ENCODE measurements at places on chromosomes 1 and 21.

DNA sequence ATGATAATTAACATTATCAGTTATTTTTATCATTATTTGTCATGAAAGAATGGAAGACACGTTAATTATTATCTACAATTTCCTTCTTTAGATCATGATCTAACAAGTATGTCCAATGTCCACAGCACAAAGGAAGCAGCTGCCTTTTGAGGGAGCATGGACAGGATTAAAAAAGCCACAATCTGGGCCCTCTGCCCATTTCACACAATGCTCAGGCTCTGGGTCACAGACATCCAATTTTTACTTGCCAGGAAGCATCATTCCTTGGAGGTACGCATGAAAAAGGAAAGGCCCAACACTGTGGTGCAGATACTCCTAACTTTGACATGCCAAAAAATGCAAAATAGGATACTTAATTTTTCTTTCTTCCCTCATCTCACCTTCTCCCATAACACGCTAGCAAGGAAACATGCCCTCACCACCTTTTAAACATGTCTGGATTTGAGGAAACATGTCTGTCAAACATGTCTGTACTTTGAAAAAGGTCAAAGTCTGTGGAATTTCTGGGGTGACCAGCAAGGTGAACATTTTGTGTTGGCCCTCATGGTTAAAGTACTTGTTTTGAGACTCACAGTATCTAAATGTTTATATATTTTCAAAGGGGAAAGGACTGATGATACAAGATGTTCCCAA is 40.0 kb downstream of the GADD45A start:
- peak; percentile 63 for DNase-seq

DNA sequence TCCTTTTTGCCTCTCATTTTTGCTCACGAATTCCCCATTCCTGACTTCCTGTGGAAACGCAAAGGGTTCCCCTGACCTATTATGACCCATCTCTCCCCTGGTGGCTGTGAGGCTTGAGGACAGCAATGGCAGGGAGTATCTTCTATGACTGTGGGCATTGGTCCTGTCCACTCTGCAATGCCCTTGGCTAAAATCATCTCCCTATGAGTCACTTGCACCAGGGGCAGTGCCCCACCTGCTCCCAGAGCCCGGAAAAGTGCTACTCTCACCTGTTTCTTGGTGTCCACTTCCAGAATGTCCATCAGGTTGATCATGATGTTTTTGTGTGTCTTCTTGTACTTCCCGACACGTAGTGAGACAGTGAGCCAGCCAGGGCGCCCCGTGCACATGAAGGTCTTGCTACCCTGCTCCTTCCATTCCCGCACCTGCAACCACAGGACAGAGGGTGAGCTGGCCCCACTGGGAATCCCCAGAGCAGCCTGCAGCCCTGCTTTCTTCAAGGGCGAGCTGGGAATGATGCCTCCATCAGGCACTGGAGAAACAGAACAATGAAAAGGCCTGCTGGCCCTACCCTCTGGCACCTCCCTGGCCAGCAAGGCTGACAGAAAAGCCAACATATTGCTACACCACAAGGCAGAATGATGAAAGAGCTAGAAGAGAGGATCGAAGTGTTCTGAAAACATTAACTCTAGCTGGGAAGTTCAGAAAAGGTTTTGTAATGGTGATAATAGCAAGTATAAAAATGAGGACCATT is 3.5 kb downstream of the DHCR24 start:
- no peak for DNase-seq

DNA sequence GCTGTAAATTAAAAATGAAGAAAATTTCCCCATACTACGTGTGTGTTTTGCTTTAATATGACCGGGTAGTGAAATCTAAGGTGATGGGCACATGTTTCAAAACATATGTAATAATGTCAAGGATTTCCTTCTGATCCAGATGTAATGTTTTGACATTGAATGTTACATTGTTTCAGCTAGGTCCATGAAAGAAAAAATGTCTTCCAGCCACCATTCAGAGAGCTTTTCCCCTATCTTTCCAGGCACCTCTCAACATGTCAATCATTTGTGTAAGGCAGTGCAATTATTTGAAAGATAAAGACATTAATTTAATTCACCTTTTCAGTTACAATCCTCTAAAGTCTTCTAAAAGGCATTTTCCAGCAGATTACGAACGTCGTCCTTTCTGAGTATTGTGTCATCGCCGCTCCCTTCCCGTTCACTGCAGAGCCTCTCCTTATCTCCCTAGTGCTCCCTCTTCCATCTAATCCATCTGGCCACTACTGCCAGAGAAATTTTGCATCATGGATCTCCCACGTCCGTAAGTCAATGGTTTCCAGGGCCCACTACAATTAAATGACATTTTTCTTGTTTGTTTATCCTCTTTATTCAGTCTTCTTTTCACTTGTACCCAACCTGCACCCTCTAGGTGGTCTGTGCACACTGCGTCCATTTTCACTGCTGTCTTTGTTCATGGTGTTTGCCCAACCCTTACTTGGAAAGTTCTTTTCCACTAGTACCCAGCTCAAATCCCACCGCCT is 1.3 kb upstream of the VAMP3 start:
- DNase-seq, result no peak

DNA sequence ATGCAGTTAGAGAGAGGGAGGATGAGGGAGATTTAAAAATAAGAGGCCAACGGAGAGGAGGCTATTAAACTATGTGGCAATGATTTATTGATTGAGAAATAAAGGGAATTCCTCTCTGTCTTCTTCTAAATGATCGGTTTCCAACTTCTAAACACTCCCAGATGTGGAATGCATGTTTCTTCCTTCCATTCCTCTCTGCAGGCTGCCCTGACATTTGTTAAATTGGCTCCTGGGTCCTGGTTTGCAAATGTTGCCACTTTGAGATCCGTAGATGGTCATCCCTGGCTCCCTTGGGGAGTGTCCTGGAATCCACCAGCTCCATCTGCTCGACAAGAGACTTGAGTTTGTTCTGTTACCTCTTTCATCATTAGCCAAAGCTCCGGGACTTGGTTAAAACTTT is 10.3 kb upstream of the C1orf198 start:
- no peak for DNase-seq

- no peak for DNase-seq
Measured at GRCh38 chr1:41738475-41738874, 180.2 kb downstream of the HIVEP3 start.

- peak; percentile 40 for DNase-seq
Measured at GRCh38 chr1:91997607-91998195, 32.1 kb upstream of the EPHX4 start.

- DNase-seq, result no peak
Measured at GRCh38 chr1:40384413-40384762, 10.9 kb downstream of the SMAP2 start.

DNA sequence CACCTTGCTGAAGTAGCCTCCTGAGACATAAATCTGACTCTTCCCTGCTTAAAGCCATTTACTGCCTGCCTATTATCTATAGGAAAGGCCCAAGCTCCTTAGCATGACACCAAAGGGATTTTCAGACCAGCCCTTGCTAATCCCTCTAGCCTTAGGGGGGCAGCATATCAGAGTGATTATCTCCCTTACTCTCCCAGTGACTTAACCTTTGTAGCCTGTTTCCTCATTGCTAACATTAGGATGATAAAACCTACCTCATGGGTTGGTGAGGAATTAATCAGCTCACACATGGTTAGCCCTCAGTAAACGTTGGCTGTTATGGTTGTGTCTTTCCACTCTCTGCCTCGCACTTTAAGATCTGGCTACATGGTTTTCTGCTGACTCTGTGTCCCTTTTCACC is 70.1 kb downstream of the ROR1 start:
- no peak for DNase-seq

- DNase-seq, result peak; percentile 64
Measured at GRCh38 chr1:52296345-52296744, 69.7 kb downstream of the CC2D1B start.

DNA sequence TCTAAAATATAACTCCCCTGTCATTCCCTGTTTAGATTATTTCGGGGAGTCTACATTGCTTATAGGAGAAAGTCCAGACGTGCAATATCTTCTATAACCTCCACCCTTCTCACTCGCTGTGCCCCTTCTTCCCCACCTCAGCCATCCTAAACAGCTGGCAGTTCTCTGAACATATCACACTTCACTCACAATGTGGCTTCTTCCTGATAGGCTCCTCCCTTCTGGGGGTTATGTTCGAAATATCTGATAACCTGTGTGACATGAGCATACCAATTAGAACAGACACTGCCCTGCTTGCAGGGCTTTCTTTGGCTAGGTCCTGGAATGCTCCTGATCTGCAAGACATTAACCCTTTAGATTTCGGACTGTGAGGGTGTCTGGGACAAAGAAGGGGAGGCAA is 274.6 kb downstream of the NFIA start:
- DNase-seq, result no peak

GRCh38 chr1:62849031-62849430 is 65.1 kb downstream of the ATG4C start:
- DNase-seq, result no peak

DNA sequence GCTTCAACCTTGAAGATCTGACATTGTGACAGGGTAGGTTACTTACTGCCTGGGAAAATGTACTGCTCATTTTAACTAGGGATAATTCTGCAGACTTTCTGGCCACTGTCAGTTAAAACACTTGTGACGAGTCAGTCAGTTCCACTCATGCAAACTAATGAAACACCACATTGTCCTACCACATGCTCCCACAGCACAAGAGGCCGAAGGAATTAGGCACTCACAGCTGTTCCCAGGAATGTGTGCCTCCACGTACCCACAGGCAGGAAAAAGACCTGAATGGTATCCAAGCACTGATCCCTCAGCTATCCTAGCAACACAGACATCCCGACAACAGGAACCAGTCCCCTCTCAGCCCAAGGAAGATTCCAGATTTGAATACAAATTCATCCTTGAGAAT is 12.3 kb downstream of the BCAR3 start:
- DNase-seq, result no peak

DNA sequence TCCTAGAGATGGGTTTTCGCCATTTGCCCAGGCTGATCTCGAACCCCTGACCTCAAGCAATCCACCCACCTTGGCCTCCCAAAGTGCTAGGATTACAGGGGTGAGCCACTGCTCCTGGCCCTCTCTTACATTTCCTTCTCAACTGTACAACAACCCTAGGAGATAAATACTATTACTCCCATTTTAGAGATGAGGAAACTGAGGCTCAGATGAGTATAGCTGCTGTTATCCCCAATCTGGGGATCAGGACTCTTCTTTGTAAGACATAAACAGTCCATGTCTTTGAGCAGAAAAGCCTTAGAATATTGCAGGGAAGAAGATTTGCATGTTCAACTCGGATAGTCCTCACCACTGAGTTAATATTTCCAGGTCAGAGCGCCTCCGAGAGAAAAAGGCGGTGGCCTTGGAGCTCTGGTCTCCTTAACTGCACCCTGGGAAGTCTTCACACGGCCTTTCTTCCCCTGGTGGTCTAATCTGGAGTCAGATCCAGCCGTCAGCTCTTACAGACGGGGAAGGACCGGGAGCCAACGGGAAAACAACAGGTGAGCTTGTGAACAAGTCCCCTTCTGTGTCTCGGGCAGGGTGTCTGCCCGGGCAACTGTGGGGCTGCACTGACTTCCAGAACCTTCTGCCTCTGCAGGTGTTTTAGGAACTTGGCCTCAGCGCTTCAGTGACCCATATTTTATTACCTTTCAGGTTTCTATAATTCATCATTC is 5.9 kb upstream of the OLIG1 start:
- DNase-seq, result no peak

GRCh38 chr1:216246577-216247203 is 176.6 kb downstream of the USH2A start:
- DNase-seq, result no peak

DNA sequence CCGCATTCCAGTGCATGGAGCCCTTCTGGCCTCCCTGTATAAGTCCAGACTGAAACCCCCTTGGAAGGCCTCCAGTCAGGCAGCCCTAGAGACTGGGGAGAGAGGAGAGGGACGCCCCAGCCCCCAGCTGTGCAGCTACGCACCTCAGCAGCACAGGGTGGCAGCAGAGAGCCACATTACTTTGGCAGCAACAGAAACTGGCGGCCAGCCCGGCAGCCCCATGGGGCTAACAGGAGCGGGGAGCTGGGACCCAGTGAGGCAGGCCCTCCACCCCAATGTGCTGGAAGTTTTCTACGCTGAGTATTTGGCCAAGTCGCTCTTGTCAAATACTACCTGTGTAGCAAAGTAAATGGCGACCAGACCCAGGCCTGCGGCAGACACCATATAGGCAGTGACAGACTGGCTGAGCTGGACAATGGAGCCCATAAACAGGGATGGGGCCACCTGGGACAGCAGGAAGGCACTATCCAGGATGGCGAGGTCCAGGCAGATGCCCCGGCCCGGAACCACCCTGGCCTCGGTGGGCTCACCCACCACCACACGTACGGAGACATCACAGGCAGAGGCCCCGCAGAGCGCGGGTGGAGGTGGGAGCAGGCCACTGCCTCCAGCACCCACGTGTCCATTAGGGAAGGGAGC is 21.2 kb downstream of the SLC45A3 start:
- peak; percentile 39 for DNase-seq

DNA sequence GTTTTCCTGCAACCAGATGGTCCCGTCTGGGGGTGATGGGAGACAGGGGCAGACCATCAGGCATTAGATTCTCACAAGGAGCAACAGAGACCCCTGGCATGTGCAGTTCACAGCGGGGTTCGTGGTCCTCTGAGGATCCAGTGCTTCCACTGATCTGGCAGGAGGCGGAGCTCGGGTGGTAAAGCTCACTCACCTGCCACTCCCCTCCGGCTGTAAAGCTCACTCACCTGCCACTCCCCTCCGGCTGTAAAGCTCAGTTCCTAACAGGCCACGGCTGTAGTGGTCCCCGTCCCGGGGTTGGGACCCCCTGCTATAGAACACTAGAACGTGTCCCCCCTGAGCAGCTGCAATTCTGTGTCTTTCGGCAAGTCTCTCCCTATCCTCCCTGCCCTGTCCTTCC is 4.6 kb downstream of the KRTAP10-12 start:
- no peak for DNase-seq

DNA sequence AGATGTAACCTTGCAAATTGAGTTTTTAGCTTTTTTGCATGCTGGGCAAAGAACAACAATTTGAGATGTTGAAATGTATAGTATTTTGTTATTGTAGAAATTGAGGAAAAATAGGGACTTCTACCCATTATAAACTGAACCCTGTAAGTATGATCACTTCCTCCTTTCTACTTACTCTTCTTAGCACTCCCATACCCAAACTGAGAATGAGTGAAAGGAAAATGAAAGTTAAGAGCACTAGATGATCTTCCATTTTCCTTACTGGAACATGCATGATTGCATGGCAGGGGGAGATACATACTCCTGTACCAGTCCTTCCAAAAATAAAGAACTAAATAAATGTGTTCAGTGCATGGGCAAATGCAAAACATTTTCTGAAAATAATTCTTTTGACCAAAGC is 107.4 kb upstream of the KIAA1614 start:
- no peak for DNase-seq

GRCh38 chr1:116096013-116096618 is 15.1 kb upstream of the MAB21L3 start:
- no peak for DNase-seq

- DNase-seq, result no peak
Measured at GRCh38 chr1:29924017-29924431, 687.7 kb downstream of the PTPRU start.

GRCh38 chr1:233598891-233599541 is 14.9 kb upstream of the KCNK1 start:
- DNase-seq, result no peak

Data from hematopoietic multipotent progenitor cell (in vitro differentiated cells).